T-helper 2 cell (primary cell): ENCODE measurements at places on chromosomes 13 and 19.

GRCh38 chr19:9178901-9179300 lies at the start of gene OR7D2:
OR7D2 (plus strand) TSS chr19:9178979; CDS start chr19:9185782, 6,803 bp downstream.
- no peak for DNase-seq

- DNase-seq, result no peak
Observed at GRCh38 chr13:111948811-111949210, 118.1 kb upstream of the SOX1 start.

DNA sequence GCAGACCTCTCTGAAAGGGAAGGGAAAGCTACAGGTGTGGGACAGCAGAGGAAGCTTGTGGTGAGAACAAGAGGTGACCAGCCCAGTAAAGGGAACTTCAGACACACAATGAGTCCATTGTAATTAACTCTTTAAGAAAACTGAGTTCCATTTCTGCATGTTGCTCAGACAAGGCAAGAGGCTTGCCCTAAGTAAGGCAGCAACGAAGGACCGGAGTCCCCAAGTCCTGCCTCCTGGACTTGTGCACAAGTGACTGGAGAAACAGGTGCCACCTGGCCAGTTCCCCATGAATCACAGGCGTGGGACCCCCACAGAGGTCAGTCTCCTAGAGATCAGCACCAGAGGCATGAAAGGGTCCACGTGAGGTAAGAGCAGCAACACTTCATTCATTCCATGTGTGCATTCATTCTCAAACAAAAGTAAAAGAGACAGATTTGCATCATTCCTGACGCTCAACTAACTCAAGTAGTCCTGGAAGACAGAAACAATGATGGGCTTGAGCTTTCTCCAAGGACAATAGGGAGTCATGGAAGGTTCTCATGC lies 14.7 kb upstream of the SIGLEC6 start:
- DNase-seq, result no peak

DNA sequence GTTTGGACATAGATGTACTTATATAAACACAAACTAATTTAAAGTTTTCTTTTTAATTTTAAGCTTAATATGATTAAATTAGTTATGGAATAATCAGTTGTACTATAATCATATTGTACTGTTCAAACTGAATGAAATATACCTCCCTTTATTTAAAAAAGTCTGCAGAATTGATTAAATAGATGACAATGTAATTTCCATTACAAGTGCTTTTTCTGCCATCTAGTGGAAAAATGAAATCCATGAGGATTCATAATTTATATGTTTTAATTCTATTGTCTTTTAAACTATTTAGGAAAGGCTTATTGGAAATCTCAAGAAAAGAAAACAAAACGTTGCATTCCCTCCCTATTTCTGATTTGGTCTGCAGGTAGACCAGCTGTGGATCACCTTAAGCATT lies 30.9 kb downstream of the MZT1 start:
- DNase-seq, result no peak

- no peak for DNase-seq
Observed at GRCh38 chr13:106083620-106084350, 451.7 kb downstream of the EFNB2 start.

DNA sequence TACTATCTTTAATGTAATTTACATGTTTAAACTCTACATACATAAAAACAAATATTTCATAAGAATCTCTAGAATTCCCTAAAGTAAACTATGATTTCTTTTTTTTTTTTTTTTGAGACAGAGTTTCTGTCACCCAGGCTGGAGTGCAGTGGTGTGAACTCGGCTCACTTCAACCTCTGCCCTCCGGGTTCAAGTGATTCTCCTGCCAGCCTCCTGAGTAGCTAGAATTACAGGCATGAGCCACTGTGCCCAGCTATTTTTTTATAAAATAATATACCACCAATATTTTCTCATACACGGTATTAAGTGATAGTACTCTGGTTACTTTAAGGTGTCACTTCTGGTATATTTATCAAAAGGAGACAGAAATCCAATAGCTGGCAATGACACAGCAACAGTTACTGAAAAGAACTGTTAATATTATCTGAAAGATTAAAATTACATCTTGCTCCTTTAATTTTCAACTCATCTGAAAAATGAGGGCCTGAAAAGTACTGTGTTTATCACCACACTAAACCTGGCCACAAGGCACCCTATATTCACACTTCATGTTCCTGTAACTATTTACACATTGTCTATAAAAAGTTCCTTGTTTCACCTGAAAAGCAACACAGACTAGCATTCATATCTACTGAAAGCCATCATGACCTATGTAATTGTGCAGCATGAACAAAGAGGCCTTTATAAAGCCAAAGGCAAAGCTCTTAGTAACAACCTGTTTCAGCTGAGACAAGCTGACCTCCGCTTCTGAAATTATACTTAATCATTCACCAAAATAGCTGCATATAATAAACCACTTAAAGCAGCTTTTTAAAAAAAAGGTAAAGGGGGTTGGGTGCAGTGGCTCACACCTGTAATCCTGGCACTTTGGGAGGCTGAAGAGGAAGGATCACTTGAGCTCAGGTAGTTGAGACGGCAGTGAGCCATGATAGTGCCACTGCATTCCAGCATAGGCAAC lies 106.1 kb downstream of the SLC25A15 start:
- DNase-seq, result no peak

DNA sequence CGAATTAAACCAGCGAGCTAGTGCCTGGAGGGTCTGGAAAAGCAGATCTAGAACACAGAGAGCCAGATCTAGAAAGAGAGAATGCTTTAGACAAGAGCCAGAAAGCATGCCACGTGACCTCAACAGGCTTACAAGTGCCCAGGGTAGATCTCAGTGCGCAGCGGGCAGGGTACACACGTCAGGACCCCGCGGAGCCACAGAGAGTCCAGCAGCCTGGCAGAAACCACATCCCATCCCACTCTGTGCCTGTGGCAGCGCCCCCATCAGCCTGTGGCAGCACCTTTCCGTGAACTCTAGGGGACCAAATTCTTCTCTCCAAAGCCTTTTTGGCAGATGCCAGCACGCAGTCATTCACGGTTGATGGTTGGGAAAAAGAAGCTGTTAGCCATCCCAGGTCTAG lies 5.9 kb downstream of the ARHGEF1 start:
- DNase-seq, result no peak

GRCh38 chr13:94435604-94436226 lies 43.8 kb downstream of the DCT start:
- DNase-seq, result no peak

GRCh38 chr19:56333506-56333905 lies 18.9 kb upstream of the ZSCAN5A start:
- no peak for DNase-seq

GRCh38 chr19:49923055-49924003 lies 5.7 kb upstream of the ATF5 start:
- DNase-seq, result no peak

GRCh38 chr19:5484398-5485285 lies 29.4 kb downstream of the ZNRF4 start:
- DNase-seq, result no peak

DNA sequence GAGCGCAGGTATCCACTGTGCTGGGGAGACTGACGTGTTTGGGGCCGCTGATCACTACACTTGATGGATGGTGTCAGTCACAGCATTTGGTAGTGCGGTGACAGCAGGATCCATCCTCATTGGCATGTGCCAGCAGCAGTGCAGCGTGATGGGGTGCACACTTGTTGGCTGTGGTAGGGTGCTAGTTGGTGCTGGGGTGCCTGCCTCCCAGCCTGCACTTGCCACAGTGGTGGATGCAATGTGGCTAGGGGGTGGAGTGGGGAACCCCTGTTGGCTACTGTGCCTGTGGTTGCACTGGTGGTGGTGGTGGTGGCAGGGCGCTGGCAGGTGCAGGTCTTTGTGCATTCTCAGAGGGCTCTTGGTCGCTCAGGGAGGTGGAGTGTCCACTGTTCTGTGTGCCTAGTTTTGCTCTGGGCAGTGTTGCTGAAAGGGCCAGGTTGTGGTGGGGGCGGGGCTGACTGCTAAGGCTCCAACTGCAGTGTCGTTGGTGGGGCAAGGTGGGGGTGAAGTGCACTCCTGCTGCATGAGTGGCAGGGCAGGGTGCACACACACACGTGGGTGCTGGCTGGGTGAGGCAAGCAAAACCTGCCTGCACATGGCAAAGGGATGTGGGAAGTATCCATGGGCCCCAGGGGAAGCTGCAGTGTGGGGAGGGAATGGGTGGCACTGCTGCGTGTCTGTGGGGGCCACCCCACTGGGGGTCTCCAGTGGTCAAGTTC lies 84.8 kb downstream of the ZMYM2 start:
- no peak for DNase-seq

DNA sequence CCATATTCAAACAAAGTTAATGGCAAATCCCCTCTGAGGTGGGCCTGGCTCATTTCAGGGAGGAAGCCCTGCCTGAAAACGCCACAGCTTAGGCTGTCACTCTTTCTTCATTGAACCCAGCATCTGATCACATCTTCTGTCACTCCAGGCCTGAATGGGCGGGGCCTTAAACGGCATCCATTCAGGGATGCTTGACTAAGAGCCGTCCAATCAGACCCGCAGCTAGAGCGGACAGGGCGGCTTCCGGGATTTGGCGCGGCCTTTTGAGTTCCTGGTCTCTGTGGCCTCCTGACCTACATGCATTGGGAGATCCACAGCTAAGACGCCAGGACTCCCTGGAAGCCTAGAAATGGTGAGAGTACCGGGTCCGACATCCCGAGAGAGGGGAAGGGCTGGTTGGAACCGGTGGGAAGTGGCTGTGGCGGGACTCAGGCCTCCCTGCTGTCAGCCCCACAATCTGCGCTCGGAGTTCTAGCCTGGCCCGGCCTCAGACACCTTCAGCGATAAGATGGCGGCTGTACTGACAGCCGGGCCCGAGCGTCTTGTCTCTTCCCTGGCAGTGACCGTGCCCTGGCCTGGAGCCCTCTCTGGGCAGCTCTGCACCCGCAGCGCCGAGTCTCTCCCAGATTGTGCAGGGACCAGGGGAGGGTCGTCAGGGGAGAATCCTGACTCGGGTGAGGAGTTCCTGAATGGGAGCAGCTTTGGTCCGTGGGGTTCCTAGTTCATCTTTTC lies at the start of gene ZNF723:
TSS of gene ZNF723 (plus strand) at position 261 of the 732 bp plus-strand sequence. CDS start at position 350, 89 bp downstream.
- no peak for DNase-seq

DNA sequence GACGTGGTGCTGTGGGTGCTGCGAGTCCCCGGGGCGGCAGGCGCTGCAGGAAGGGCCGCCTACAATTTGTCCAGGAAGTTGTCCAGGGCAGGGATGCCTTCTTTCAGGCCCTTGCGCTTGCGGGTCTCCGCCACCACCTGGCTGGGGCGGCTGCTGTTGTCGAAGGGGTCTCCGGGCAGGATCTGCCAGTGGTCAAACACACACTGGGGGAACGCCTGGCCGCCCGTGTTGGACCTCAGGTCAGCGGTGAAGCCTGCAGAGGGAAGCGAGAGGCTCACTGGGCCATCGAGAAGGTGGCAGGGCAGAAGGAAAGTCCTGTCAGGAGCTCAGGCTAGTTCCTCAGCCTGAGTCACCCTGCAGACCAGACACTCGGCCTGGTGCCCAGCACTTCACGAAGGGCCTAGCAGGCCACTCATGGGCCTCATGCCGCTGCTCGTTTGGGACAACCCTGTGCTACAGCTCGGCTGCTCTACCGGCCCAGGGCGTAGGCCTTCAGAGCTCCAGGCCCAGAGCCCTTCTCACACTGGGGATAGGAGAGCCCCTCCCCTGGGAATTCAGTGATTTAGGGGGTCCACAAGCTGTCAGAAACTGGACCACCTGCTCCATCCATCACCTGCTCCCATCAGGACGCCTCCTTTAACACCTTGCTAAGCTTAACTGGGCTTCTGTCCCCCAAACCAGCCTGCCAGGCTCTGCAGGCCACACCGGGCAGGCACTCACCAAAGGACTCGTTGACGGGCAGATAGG lies 5.8 kb upstream of the DAPK3 start:
- DNase-seq, result no peak

DNA sequence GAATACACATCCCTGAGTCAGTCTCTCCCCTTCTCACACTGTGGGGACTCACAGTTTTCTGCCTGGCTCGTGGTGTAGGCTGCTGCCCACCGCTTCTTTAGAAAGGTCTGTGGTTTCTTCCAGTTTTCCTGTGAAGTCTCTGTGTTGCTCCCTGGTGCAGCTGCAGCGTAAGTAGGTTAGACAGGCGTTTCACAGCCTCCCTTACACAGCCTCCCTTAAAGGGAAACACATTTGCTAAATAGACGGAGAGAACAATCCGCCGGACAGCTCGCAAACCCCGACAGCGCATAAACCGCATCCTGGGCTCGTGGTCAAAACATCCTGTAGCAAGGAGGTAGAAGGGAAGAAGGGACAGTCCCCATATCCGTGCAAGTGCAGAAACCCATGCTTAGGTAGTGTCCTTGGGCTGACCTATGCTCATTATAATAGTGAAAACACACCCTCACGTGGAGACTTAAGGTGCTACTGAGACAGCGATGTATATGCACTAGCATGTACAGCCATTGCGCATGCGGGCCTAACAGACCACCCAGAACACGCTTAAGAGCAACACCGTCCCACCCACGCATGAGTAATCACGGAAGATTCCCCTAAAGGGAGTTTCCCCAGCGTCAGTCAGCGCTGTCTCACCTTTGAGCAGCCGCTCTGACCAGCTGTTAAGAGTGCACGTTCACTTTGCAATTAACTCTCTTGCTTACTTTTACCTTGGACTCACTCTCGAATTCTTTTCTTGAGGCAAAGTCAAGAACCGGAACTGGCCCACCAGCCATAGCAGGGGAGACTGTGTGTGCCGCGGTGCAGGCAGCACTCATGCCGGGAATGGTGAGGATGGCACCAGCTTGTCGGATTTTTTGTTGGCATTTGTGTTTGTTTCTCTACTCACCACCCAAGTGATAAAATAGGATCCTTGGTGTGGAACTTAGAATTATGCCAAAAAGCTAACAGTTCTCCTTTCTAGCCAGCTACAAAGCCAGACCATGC lies 16.6 kb downstream of the SIGLEC8 start:
- peak; percentile 73 for DNase-seq

- DNase-seq, result peak; percentile 79
Observed at GRCh38 chr19:20661150-20661819, at the start of gene ZNF626. ZNF626 (minus strand) TSS chr19:20661571; CDS start chr19:20661446, 125 bp downstream.

GRCh38 chr13:70391678-70392077 lies 283.4 kb upstream of the KLHL1 start:
- no peak for DNase-seq

GRCh38 chr19:18063463-18063862 lies 23.3 kb downstream of the IL12RB1 start:
- DNase-seq, result peak; percentile 55

- no peak for DNase-seq
Observed at GRCh38 chr13:31739226-31739625, at the start of gene RXFP2. RXFP2 (plus strand) TSS chr13:31739526; CDS start chr13:31739613, 87 bp downstream.

DNA sequence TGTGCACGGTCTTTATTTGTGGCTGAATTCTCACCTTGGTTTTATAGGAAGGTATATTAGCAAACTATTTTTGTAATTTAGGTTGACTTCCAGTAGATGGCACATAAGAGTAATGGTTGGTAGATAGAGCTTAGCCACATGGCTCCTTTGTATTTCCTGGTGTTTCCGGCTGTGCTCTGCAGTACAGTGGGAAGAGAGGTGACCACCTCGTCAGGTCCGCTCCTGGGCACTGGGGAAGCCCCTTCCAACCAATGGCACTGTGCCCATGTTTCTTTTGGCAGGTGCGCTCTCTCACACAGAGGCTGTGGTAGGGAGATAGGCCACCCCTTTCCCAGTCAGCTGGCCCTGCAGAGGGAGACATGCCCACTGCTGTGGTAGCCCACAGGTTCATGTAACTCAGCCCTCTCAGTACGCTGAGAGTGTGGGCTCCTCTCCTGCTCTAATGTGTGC lies 74.3 kb upstream of the ATP12A start:
- DNase-seq, result no peak

- no peak for DNase-seq
Observed at GRCh38 chr13:71605744-71606143, 261.3 kb downstream of the DACH1 start.
